ENCODE measurements at places on chromosomes 2 and 18. TPM values are rescaled to one million over a fixed set of nuclear protein-coding genes. Genes with fewer than 3 reads are reported as not detected.

The PLEKHH2 gene
- 5.6 TPM for total RNA-seq

The IHH gene
- not detected for total RNA-seq

The CLIP4 gene
- total RNA-seq, result 19.7 TPM

The CNTNAP5 gene
- total RNA-seq, result 0.33 TPM

The TRIP12 gene
- 170 TPM for total RNA-seq

The ALPP gene
- not detected for total RNA-seq

The RGPD5 gene
- total RNA-seq, result 25.7 TPM

The SERPINB3 gene
- total RNA-seq, result not detected

The PRSS56 gene
- not detected for total RNA-seq

The RBM43 gene
- total RNA-seq, result 5.2 TPM

GRCh38 chr2:144357623-144358373 lies 162.1 kb downstream of the ZEB2 start:
- DNase-seq, result no peak

- DNase-seq, result no peak
Observed at GRCh38 chr2:199716807-199717586, 134.0 kb downstream of the FTCDNL1 start.

DNA sequence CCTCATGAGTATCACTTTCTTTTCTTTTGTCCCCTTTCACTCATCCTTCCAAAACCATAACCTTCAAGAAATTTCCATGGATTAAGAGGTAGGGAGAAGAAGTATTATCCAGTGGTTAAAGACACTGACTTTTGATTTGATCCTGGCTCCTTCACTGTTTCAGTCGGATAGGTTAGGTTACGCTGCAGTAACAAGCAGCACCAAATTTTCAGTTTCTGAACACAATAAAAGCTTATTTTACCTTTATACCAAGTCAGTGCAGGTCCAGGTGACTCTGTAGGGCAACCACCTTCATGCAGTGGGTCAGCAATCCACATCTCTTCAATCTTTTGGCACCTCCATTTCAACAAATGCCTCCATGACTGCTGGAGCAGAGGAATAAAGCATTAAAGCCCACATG lies 15.0 kb upstream of the MARCHF4 start:
- DNase-seq, result no peak

GRCh38 chr2:12847694-12848575 lies 131.2 kb downstream of the TRIB2 start:
- DNase-seq, result no peak

- DNase-seq, result no peak
Observed at GRCh38 chr2:38981670-38982357, 92.1 kb downstream of the ARHGEF33 start.

- peak; percentile 55 for DNase-seq
Observed at GRCh38 chr2:152336119-152336853, 1.3 kb downstream of the FMNL2 start.

GRCh38 chr2:224520064-224520463 lies 65.1 kb downstream of the CUL3 start:
- no peak for DNase-seq

DNA sequence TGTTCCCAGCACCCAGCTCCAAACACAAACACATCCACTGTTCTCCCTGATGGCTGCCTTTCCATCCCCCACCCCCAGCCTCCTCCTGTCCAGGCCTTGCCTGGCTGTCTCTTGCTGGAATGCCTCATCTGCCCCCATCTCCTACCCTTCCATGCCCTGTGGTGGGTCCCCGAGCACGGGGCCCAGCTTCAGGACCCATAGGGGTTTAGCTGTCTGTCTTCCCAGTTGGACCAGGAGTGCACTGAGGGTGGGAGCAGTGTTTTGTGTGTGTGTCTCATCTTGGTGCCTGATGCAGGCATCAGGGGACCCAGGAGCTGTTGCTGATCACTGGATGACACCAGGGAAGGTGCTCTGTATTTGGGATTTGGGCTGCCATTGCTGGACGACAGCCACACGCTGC lies 34.5 kb downstream of the GLI2 start:
- DNase-seq, result no peak

DNA sequence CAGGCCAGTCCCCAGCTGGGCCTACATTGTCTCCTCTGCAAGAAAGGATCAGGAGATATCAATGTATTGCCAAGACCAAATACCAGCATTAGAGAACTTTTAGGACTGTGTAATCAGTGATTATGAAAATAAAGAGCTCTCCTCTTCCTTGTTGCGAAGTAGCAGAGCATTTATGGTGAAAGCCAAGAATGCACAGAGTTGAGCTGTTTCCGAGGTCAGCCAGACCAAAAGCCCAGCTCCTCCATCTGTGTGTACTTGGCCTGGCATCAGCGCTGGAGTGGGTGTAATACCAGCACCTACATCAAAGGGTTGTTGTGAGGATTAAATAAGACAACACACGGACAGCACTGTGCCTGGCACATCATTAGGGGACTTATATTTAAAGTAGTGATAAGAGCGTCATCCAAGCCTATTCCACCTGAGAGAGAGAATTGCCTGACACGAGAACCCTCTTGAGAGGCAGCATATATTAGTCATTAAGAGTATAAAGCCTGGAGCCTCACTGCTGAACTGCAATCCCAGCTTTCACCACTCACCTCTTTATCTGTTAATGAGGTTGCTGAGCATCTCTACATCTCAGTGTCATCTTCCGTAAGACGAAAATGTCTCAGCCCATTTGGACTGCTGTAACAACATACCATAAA lies 7.4 kb upstream of the SLC16A14 start:
- DNase-seq, result no peak

DNA sequence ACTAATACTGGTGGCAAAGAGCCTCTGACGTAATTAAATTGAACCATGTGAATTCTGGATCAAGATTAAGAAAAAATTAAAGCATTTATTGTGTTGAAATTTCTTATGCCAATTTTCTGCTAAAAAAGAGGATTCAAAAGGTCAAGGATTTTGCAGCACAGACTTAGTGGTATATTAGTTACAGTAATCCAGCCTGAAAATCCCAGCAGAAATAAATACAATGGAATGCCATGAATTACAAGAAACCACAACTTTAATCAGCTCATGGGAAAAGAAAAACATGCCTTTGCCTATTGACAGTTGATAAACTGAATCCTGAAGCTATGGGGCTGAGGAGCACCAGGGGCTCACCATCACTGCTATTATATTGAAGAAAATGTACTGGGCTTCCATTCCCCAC lies 114.8 kb upstream of the SATB2 start:
- DNase-seq, result no peak

DNA sequence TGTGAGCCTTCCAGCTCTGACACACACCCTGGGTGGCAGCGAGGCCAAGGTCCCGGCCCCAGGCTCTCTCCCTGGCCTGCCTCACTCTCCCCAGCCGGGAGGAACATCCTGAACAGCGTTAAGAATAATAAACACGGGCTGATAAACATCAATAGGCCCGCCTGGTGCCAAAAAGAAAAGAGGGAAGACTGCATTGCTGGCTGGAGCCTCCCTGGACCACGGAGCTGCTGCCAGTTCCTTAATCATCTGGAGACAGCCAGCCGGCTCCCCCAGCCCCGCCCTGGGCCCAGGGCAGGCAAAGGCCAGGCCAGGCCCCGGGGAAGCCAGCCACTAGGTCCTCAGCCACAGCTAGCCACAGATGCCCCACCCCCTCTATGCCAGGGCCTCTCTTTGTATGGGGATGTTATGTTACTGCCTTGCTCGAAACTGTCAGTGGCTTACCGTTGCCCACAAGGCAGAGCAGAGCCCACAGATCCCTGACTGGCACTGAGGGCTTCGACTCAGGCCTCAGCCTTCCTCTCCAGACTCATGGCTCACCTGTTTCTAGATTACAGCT lies 293.7 kb downstream of the DYSF start:
- peak; percentile 55 for DNase-seq

DNA sequence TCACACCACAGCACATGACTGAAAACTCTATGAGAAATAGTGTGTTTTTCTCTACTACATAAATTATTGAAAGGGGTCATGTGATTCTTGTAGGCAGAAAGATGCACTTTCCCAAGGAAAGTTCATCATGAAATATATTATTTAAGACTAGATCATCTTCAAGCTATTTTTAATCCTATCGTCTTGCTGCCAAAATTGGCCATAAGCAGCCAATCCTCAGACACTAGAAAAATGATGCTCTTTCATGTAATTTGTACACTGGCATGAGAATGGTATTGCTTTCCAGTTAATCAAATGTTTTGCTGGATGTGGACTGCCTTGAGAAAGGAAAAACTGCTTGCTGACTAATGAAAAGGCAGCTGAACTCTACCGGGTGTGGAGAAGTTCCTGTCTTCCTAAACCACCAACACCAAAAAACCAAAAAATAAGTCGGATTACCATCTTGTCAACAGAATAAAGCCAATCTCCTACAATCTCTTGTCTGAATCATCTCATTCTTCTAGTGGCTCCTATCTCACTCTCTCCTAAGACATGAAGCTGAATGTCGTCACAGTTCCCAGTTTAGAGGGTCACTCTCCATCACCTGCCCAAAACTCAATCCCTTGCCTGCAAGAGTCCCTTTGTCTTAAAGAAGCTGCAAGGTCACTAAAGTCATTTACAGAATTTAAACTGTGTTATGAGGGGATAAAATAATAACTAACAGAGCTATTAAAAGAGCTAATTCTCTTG lies 5.3 kb downstream of the BCL2 start:
- DNase-seq, result no peak

DNA sequence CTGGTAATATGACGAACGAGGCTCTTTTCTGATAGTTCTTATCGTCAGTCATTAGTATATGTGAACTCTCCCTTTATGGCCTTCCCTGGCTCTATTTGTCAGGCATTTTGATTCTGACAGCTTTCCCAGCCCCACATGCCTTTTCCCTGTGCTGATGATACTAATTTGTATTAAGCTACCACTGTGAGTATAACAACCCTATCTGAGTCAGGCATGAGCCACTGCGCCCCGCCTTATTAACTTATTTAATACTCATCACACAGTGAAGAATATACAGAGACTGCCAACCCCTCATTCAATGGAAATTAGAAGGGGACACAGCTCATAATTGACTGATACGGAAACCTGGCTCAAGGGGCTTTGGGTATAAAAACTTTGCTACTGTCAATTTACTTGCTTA lies 140.0 kb downstream of the NETO1 start:
- DNase-seq, result no peak

- no peak for DNase-seq
Observed at GRCh38 chr18:74446178-74446577, 10.9 kb downstream of the DIPK1C start.

- no peak for DNase-seq
Observed at GRCh38 chr2:42752314-42752713, 11.6 kb downstream of the OXER1 start.

GRCh38 chr2:172253190-172254052 lies 150.7 kb upstream of the DLX2 start:
- peak; percentile 66 for DNase-seq

- DNase-seq, result no peak
Observed at GRCh38 chr2:143183804-143184463, 54.7 kb downstream of the ARHGAP15 start.

DNA sequence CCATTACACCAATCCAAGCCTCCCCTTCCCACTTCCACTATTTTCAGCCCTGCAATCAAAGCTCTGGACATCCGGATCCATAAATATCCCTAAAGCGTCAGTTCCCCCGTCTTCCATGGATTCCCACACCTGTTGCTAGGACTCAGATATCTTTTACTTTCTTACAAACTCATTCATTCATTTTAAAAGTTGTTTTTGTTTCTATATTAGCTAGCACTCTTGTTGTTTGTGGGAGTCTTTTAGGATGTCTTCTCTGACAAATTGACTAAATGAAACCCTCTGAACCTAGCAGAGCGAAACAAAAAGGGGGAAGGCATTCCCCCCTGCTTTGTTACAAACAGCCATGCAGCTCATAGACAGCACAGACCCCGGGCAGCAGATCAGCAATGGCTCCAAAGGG lies 9.0 kb upstream of the NBAS start:
- DNase-seq, result no peak

GRCh38 chr18:11324956-11325882 lies 175.8 kb upstream of the PIEZO2 start:
- DNase-seq, result no peak

GRCh38 chr2:222708274-222708710 lies 36.8 kb downstream of the MOGAT1 start:
- peak; percentile 86 for DNase-seq

GRCh38 chr2:32617599-32618189 lies 10.2 kb upstream of the TTC27 start:
- no peak for DNase-seq

DNA sequence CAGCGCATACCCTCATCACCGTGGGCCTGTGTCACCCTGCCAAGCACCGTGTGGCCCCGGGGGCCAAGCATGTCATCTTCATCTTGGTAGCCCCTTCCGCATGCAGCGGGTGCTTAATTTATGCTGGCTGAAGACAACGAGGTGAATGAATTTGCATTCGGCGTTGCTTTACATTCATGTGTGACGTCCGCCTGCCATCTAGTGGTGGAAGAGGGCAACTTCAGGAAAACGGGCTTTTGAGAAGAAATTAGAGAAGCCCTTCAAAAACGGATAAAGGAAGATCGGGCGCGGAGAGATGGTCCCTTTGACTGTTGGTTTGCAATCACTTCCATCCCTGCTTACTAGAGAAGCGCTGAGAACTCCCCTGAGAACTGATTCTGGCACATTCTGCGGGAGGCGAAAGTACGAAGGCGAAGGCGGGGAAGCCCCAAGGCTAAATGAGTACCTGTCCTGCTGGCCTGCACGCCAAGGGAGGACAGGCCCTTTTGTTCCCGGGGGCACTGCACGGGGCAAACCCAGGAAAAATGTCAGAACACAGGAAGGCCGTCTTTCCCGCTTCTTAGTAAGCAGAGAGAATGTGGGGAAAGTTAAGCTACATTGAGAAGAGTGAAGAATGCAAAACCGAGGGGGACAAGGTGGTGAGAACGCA lies 145.9 kb downstream of the ZNF516 start:
- DNase-seq, result peak; percentile 71

DNA sequence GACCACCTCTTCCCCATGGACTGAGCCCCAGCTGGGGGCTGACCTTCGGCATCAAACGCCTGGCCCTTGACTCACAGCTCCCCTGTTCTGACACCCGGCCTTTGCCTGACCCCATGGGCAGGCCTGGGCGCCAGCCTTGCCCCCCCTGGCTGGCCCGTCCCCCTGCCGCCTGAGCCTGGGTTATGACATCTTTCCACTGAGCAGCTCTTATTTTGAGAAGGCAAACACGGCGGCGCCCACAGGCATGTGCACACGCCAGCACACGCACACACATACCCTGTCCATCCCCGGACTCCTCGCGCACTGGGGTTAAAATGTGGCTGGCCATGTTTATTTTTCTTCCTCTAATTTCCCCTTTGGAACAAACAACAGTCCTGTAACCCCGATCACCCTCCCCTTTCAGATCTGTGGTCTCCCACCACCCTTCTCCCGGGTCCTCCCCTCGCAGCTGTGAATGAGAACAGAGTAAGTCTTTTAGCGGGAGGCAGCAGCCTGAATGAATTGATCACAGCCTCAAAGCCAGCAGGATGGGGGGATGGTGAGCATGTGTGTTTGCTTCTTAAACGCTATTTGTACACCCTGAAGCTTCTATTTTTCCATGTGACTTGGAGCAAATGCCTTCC lies 11.8 kb upstream of the ATOH8 start:
- peak; percentile 48 for DNase-seq

- no peak for DNase-seq
Observed at GRCh38 chr2:117723483-117723882, 91.0 kb upstream of the DDX18 start.

DNA sequence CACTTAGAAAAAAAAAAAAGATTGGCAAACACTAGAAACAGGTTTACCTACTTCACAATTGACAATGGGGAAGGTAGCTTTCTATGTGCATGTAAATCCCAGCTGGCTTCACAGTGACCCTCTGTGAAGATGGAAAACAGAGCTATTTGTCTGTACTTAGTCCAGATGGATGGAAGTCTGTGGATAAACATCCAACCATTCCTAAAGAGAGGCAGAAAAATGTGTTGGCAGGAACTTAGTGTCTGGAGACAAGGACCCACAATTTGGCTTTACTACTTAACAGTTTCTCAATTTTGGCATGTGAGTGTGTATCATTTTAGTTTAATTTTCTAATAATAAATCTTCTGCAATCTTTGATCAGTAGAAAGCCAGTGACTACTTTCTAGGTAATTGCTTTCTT lies 154.4 kb downstream of the RAD51AP2 start:
- DNase-seq, result no peak

All from body of pancreas (tissue), 4 donors.